HFF-Myc (cell line): ENCODE measurements at places on chromosomes 13 and 19.

DNA sequence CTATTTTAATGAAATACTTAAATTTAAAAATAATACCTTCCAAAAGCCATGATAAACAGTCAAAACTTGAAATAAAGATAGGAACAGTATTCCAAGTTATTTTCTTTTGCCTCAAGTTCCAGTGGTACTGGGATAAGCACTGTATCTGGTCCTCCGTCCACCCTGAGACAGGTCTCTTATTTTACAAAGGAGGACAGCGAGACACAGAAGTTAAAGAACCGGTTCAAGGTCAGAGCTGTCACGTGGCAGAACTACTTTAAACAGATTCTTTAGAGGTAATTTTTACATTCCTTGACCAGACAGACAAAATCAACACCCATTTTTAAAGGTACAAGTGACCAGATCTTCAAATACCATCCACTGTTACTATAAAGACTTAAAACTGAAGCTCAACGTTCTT lies 10.4 kb upstream of the DOCK9 start:
- no peak for DNase-seq

DNA sequence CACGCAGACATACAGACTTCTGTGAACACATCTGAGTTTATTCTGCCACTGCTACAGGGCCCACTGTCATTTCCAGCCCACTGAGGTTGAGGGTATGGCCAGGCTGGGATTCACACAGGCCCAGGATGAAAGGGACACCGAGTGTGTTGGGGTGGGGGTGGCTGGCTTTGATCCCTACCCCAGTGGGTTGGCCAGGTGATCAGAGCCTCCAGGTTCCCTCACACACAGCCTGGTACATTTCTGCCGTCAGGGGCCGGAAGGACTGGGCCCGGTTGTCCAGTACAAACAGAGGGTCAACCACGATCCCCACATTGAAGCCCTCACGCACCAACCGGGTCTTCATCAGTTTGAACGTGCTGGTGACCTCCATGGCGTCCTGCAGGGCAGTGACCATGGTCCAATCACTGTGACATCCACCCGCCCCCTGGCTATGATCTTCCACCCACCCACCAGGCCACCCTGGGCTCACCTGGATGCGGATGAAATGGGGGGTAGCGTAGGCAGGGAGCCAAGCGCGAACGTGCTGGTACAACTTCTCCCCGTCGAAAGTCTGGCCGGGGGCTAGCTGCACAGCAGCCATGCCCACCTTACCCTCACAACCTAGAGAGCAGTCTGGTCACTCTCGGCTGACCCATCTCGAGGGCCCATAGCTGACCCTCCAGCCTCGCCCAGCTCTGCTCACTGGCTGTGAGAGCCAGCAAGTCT lies 13.3 kb downstream of the SLC27A5 start:
- no peak for DNase-seq

GRCh38 chr13:33274264-33274663 lies 11.3 kb downstream of the STARD13 start:
- DNase-seq: no peak

DNA sequence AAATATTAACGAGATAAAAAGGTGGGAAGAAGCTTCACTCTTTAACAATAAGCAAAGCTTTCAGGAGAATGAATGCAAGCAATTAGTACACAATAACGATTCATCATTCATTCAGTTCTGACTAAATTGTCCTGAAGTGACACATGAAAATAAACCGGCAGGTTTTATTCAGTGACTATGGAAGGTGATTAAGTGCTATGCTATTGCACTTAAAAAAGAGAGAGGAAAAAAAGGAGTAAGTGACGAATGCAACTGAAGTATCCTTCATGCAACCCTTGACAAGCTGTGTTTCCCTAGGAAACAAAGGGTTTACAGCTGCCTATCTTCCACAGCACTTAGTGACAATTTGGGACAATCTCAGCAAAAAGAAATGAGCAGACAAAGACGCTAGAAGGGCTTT lies 1.4 kb downstream of the LIG4 start:
- DNase-seq: no peak

DNA sequence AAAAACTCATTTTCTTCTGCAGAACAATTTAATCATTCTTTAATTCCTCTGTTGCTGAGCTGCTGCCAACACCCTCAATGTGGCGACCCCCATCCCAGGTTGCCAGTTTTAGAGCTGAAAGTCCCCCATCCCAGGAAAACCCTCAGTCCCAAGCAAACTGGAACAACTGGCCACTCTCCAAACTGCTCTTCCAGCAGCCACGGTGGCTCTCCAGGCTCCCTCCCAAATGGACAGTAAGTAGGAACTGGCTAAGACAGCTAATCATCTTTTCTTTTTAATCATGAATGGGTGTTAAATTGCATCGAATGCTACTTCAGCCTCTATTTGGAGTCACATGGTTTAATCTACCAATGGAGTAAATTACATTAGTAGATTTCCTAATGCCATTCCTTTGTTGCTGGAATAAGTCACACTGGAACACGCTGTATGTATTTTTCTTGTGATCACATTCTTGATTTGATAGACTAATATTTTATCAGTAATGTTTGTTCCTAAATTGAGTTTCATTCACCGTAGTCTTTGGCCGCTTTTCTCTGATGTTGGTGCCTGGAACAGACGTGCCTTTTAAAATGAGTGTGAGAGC lies 33.7 kb upstream of the VSTM2B start:
- no peak for DNase-seq

DNA sequence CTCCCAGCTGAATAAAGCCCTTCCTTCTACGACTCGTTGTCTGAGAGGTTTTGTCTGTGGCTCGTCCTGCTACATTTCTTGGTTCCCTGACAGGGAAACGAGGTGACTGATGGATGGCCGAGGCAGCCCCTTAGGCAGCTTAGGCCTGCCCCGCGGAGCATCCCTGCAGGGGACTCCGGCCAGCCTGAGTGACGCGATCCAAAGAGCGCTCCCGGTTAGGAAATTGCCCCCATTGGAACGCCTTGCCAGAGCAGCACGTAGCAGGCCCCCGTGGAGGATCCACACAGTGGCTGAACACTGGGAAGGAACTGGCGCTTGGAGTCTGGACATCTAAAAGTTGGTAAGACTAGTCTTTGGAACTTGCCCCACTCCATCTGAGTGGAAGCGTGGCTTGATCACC lies 296.8 kb upstream of the SGCG start:
- DNase-seq: no peak

- no peak for DNase-seq
Measured at GRCh38 chr13:94646904-94647303, 45.2 kb downstream of the GPR180 start.

GRCh38 chr19:42328106-42328505 lies 2.7 kb downstream of the MEGF8 start:
- no peak for DNase-seq

DNA sequence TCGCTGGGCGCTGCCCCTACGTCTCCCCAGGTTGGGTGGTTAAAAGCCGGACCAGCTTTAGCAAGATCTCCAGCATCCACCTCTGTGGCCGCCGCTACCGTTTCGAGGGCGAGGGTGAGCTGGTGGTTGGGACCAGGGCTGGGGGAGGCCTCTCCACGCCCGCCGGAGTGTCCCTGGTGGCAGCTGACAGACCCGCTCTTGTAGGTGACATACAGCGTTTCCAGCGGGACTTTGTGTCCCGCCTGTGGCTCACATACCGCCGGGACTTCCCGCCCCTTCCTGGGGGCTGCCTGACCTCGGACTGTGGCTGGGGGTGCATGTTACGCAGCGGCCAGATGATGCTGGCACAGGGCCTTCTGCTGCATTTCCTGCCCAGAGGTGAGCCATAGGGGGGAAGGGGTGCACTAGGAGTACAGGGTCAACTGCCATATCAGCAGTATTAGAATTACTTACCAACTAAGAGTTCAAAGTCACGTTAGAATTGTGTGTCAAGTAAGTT lies 1.1 kb downstream of the ATG4D start:
- DNase-seq: no peak

GRCh38 chr13:39781381-39781780 lies 125.9 kb downstream of the COG6 start:
- no peak for DNase-seq

- DNase-seq: no peak
Measured at GRCh38 chr13:109657395-109657794, 129.0 kb downstream of the IRS2 start.

GRCh38 chr13:23934520-23934919 lies 37.2 kb upstream of the C1QTNF9B start:
- no peak for DNase-seq
